Left lung (tissue), 14 donors: ENCODE measurements at places on chromosomes 12 and 14.

DNA sequence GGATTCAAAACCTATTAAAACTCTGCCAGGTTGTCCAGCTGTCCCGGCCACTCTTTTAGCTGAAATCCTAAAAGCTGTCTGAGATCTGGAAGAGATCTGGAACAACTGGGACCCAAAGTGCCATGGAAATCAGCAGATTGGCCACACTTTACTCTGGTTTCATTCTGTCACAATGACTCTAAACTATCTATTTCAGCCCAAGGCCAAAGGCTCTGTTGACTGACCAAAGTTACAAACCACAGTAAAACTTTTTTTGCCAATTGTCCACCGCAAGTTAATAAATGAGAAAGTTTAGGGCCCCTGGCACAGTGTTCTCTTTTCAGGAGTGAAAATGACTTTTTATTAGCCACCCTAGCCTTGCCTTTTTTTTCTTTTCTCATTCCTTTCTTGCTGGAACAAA, 113.4 kb upstream of the CPM start:
- H3K4me1 ChIP-seq, result no peaks in the 10 kb centered on the region
- H3K27ac ChIP-seq, result no peak overlapping the region
- no peaks in the 10 kb centered on the region for H3K27me3 ChIP-seq

GRCh38 chr12:16613199-16613598, 7.2 kb upstream of the LMO3 start:
- no peak overlapping the region for H3K27ac ChIP-seq
- H3K4me3 ChIP-seq, result no peak overlapping the region
- no peaks in the 10 kb centered on the region for H3K4me1 ChIP-seq
- DNase-seq, result no peak
- peaks cover 30% of the 10 kb centered on the region for H3K27me3 ChIP-seq

DNA sequence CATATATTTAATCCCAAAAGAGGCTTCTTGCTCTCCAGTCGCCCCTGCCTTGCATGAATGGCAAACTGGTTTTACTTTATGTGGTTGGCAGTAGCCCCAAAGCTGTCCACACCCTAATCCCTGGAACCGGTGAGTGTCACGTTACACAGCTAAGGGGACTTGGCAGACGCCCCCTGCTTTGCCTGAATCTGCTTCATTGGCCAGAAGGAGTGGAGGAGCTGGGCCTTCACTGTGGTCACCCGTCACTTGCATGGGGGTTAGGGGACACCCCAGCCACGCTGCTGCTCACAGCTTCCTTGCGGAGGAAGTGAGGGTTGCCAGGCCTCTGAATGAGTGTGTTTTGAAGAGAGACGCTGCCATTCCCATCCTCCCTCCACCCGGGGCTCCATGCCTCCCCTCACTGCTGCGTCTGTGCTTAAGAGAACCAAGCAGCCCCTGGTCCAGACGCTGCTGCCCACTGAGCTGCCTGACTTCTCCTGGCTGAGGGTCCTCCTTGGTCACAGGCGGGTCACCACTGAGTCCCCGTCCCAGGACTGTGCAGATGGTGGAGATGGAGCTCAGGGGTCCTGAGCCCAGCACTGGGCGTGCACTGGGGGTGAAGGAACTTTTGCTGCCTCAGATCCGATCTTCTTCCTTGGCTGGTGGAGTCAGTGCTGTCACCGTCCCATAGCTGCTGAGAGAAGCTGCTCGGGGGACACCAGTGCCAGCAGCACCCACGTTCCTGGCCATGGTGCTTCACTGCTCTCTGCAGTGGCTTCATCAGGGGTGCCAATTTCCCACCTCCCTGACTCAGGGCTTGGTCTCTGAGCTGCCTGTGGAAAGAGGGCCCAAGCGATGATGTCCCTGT, 39.8 kb downstream of the GALNT9 start:
- peaks cover 72% of the 10 kb centered on the region for H3K27me3 ChIP-seq
- DNase-seq, result no peak
- no peak overlapping the region for H3K4me3 ChIP-seq
- H3K4me1 ChIP-seq, result no peaks in the 10 kb centered on the region

DNA sequence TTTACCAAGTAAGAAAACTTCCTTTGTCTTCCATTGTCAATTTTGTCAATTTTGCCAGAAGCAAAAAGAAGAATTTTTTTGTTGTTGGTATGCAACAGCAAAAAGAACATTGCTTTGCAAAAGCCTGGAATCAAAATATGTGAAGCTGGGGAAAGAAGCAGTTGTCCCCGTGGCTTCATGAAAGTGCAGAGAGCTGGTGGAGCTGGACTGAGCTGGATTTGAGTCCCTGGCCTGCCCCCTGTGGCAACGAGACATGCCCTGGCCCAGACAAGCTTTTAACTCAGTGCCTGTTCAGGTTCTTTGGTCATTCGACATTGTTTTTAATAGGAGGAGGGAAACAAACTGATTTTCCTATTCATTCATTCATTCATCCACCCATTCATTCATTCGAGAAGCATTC, 70.3 kb downstream of the SLC15A4 start:
- H3K4me1 ChIP-seq, result no peaks in the 10 kb centered on the region
- DNase-seq, result no peak
- no peak overlapping the region for H3K4me3 ChIP-seq
- H3K27ac ChIP-seq, result no peak overlapping the region

DNA sequence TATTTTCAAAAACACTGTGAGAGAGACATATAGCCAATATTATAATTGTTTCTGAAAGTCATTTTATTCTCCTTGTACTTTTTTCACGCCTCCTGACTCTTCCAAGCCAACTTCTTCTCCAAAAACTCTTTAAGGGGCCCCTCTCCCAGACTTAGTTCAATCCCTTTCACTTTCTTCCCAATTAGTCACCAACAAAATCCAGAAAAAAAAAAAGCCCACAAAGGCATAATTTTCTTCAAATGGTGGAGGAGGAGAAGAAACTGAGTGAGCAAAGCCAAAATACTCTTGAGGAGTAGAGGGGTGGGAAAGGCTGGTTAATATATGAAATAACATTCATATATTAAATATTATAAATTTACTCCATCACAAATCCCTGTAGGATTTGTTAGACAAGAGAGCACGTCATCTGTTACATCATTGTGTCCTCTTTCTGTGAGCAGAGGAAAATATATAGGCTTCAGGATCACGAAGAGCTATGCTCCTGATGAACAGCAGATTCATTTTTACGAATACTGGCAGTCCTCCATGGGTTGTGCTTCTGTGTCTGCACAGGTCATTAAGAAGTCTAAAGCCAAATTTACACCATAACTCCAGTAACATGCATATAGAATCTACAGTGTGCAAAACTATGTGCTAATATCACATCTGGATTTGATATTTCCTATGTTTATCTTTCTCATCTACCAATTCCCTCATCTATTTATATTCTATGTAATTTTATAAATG, 25.9 kb upstream of the NID2 start:
- DNase-seq, result no peak
- no peaks in the 10 kb centered on the region for H3K36me3 ChIP-seq
- H3K27ac ChIP-seq, result no peak overlapping the region
- no peaks in the 10 kb centered on the region for H3K27me3 ChIP-seq
- H3K4me1 ChIP-seq, result no peaks in the 10 kb centered on the region
- H3K4me3 ChIP-seq, result no peak overlapping the region

DNA sequence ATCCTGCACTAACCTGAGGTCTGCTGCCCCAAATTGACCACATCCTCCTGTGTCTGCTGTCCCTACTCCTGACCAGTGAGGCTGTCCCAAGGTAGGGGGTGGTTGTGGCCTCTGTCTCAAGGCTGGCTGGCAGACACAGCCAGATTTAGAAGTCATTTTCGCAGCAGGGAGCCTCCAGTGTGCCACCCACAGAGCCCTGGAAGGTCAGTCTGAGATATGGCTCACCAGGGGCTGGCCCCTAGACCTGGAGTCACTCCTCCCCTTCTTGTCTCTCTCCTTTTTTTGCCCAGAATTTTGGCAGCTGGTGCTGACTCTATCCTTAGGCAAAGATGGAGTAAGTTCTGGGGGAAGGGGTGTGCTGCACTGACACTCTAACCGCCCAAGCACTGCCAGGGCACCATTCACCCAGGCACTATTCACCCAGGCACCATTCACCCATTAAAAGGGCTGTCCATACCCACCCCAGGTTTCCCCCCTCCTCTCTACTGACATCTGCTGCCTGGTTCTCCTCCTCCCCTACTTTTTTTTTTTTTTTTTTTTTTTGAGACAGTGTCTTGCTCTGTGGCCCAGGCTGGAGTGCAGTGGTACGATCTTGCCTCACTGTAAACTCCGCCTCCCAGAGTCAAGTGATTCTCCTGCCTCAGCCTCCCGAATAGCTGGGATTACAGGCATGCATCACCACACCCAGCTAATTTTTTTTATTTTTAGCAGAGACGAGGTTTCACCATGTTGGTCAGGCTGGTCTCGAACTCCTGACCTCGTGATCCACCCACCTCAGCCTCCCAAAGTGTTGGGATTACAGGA, 7.7 kb downstream of the DDN start:
- H3K27me3 ChIP-seq, result peaks cover 100% of the 10 kb centered on the region
- H3K27ac ChIP-seq, result no peak overlapping the region
- no peak for DNase-seq
- peaks cover 15% of the 10 kb centered on the region for H3K4me1 ChIP-seq
- H3K4me3 ChIP-seq, result no peak overlapping the region

DNA sequence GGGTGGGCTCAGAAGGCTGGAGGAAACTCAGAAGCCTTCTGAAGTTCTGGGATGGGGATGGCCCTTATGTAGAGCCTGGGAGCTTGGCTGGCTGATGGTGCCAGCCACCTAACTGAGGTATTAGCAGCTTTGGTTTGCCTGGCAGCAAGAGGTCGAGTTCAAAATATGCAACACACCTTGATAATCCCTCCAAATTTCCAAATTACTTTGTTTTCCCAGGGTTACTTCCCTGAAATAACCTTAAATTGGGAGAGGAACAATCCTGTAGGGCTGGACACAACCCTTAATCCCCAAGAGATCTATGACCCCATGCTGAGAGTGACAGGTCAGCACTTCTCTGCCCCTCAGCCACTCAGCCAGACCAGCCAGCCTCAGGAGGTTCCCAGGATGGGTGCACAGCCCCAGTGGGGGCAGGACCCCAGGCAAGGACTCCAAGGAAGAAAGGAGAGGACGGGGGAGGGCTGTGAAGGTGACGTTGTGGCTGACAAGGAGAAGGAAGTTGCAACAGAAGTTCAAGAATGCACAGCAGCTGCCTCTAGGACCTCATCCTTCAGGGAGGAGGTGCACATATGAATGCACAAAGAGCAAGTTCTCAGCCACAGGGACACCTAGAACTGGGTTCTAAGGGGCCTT, 18.6 kb upstream of the KRT77 start:
- no peak for DNase-seq
- no peak overlapping the region for H3K4me3 ChIP-seq
- no peaks in the 10 kb centered on the region for H3K4me1 ChIP-seq
- H3K27ac ChIP-seq, result no peak overlapping the region

- no peak overlapping the region for H3K4me3 ChIP-seq
- no peaks in the 10 kb centered on the region for H3K36me3 ChIP-seq
- DNase-seq, result peak; percentile 17
- peaks cover 62% of the 10 kb centered on the region for H3K4me1 ChIP-seq
- H3K27me3 ChIP-seq, result no peaks in the 10 kb centered on the region
- H3K27ac ChIP-seq, result no peak overlapping the region
Measured at GRCh38 chr14:68573126-68573525, 219.7 kb downstream of the ZFP36L1 start.
